ENCODE measurements at places on chromosomes 1 and 21.

DNA sequence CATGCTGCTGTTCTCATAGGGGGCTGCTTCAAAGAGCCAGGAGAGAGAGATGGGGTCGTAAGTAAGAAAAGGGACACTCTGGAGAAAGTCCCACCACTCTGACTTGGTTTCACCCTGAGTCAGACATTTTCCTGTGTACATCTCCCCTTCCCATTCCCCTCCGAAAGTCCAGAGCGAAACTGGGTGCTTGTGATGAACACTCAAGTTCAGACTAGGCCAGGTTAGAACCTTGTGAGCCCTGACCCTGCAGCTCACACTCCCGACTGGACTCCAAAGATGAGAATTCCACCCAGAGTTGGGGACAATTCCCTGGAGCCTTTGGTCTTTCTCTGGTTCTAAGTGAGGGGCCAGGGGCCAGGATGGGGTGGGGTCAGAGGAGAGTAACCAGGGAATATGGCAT is 139.5 kb downstream of the CNIH3 start:
- DNase-seq: no peak

- no peak for DNase-seq
Observed at GRCh38 chr1:210523830-210524229, 195.1 kb downstream of the HHAT start.

DNA sequence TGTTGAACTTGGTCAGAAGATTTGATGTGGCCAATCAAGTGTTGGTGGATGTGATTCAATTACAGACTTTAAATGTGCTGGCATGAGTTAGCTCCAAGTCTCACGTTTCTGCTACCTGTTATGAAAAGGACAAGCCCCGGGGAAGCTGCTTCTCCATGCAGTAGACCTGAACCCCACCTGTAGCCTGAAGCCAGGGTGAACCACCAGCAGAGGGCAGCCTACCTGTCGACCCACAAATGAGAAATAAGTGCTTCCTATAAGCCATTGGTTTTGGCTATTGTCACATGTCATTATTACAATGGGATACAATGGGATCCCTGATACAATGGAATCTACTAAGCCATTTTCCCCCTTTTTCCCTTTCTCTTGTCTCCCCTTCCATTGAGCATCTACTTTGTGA is 230.2 kb downstream of the PRDM2 start:
- no peak for DNase-seq

GRCh38 chr1:174988539-174988938 is 11.2 kb upstream of the CACYBP start:
- DNase-seq: no peak

DNA sequence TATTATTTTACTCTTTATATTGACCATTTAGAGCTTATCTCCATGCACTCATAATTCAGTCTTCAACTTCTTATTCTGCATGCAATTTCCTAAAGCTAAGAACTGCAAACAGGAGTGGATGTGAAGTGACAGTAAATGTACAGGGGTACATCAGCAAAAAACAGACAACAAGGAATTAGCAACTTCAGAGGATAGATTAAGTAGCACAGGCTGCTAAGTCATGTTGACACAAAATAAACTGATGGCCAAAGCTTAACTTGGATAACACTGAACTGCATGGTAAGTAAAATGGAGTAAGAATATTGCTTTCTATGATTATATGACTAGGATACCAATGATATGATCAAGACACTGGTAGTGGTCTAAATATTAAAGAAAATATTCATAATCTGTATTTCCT is 66.5 kb downstream of the USP24 start:
- no peak for DNase-seq

DNA sequence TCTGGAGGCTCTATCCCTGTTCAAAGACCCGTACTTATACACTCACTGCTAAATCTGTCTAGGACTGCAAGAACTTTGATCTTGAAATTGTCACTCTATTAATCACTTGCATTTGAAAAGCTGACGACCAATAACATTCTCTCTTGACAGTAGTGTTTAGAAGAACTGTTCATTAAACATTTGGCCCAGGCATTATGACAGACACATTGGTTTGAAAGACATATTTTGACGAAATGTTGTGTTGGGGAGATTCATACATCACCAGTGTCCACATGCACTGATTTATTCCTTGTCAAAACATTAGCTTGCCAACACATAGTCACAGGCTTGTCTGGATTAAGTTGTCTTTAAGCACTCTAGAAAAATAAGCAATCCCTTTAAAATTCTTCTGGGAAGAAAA is 951.3 kb downstream of the ADGRL2 start:
- DNase-seq: no peak

- no peak for DNase-seq
Observed at GRCh38 chr21:25039461-25040380, 567.6 kb downstream of the MRPL39 start.

DNA sequence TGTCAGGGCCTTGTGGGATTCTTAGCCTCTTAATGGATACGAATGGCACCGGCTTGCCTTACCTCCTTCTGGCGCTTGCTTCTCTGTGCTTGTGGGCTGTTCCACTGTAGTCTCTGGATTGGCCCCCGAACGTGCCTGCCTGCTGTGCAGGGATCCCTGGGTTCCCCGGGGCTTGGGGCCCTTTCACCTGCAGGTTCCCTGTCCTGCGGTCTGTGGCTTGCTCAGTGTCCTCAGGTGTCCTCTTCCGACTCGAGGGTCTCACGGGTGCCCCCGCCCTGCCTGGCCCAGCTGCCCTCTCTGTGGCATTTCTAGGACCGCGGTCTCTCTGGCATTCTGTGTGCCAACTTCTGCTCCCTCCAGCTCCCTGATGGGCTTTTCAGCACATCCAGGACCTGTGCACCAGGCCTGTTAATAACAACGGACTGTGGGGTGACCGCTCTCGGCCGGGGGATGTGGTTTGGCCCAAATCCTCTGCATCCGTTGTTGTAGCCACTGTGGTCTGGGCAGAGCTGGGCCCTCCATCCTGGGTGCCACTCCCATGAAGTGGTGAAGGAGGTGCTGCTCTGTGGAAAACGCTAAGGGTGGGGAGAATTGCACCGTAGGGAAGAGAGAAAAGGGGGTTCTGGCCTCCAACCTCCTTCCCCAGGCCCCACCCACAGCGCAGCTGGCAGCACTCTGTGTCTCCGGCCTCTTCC is 12.4 kb downstream of the COL18A1 start:
- DNase-seq: no peak

- no peak for DNase-seq
Observed at GRCh38 chr1:101365878-101366277, 129.1 kb downstream of the S1PR1 start.

- DNase-seq: peak; percentile 36
Observed at GRCh38 chr1:81799939-81800694, 617 bp upstream of the ADGRL2 start.

- peak; percentile 10 for DNase-seq
Observed at GRCh38 chr21:43825936-43826622, 36.7 kb downstream of the RRP1 start.

- no peak for DNase-seq
Observed at GRCh38 chr21:32337206-32337605, 38.6 kb downstream of the MRAP start.

GRCh38 chr1:193058529-193059281 is 455 bp downstream of the UCHL5 start:
- DNase-seq: peak; percentile 38

DNA sequence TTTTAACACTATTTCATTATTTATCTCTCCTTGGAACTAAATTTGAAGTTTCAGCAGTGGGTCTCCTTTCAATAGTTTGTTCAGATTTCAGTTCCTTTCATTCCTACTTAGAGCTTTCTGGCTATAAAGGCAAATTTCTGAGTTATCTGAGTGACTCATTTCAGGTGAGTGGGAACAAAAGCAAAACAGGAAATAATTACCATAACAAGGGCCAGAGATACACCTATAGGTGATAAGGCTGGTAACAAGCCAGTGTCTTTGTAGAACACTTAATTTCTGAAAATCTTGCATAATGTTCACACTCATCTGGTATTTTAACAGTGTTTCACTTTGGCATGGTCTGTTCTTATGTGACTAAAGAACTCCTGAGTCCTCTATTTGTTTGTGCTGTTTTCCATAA is 64.5 kb upstream of the PRRC2C start:
- no peak for DNase-seq

- DNase-seq: no peak
Observed at GRCh38 chr1:209645574-209646452, 6.4 kb downstream of the LAMB3 start.

- no peak for DNase-seq
Observed at GRCh38 chr1:26826261-26827105, at the start of gene ZDHHC18. TSS of gene ZDHHC18 (plus strand) at chr1:26826688. CDS start at chr1:26826805, 117 bp downstream.

All from NCI-H510A (cell line).